ENCODE measurements at places on chromosomes 3 and 15.

DNA sequence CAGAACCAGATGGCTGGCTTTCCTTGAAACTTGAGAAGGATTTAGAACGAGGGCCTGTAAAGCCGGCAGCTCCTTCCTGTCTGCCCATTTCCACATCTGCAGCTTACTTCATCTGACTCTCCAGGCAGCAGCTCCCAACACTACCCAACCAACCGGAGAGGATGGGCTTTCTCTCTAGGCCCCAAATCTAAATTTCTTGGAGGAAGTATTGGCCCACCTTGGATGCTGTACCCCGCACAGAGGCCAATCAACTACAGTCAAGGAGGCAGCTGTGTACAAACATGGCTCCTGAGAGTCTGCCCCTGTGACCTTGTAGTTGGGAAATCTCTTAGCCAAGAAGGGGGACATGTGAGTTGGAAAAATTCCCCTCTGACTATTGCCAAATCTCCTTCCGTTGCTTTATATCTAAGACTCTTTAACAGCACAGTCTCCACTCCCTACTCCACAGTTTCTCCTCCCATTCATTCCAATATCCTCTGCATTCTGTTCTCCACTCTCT, 8.0 kb upstream of the ACAP2 start:
- DNase-seq: no peak

DNA sequence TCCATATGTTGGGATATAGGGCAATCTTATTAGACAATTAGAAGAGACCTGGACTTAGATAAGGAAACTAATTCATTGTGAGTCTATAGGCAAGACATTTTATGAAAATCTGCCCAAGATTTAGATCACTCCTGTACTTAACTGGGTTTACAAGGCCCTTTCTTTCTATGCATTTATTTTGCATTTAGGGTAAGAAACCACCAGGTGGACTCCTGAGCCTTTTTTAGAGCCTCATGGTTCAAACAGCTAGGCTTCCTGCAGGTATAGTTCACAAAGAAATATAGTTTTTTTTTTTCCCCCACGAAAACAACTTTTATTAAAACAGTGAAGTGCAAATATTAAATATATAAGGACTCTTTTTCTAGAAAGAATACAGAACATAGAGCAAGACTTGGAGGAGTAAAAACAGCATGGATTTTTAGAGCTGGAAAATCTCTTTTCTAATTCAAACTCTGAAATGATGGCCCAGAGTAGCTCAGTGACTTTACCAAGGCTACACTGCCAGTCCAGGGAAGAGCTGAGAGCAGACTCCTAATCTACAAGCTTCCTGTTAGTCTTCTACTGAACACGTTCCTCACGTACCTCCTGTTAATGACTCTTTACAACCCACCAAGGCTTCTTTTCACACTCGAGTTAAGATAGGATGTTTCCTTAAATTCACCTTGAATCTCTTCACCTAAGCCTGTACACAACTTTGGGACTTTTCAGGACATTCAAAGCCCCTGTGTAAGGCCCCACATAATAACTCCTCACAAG, 400.9 kb upstream of the ATP11B start:
- DNase-seq: no peak

DNA sequence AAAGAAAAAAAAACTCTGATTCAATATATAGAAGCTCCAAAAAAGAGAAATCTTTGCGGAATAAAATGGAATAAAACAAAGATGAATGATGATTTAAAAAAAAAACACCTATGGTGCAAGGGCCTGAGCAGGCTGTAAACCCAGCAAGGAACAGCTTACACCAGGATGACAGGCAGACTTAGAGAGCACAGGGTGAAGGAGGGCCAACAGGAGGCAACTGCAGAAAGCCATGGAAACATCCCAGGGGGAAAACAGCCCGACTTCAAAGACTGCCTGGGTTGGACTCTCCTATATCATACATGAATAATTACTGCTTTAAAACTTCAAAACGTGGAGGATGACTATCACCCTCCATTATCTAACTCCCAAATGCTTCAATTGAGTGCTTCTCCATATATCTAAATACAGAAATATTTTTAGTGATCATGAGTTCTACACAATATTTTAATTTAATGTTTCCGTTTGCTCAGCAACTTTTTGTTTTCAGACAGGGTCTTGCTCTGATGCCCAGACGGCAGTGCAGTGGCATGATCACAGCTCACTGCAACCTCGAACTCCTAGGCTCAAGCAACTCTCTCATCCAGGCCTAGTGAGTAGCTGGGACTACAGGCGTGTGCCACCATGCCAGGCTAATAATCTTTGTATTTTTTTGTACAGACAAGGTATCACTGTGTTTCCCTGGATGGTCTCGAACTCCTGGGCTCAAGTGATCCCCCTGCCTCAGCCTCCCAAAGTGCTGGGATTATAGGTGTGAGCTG, 456.2 kb downstream of the TBL1XR1 start:
- DNase-seq: no peak

- DNase-seq: no peak
Observed at GRCh38 chr15:70632491-70633102, 130.8 kb downstream of the UACA start.

DNA sequence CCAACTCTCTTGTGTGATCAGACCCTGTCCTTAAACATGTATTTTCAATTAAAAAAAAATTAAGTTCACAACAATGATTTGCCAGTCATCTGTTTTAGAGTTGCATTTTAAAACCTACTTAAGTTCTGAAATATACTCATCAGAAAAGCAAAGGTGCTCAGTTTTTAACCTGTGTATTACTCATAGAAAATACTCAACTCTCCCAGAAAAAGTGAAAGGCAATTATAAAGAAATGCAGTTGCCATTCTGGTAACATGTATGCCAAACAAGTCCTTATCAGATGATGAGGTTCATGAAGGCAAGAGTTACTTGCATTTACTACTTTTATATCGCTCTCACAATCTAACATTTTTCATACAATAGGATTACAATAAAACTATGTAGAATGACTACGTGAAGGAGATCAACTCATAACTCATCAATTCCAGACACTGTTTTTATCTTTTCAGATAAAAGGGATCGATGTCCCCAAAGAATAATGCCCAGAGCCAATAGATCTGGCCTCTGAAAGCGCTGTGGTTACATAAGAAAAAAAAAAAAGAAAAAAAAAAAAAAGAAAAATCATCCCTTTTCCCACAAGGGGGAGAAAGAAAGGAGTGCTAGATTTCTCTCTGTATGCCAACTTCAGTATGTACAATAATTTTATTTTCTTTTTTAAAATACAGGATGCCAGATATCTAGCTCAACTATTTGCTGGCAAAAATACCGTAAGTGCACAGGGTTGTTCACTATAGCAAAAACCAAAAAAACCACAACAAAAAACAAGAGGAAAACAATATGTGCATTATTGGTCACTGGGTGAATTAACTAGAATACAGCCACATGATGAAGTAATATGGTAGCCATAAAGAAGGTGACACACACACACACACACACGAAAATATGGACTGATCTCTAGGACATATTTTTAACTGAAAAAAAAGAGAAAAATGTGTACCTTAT, 137.4 kb downstream of the NR1I2 start:
- DNase-seq: no peak

GRCh38 chr15:63261311-63261710, 16.1 kb upstream of the APH1B start:
- DNase-seq: no peak

GRCh38 chr15:33580526-33580925, 269.8 kb downstream of the RYR3 start:
- no peak for DNase-seq

- DNase-seq: no peak
Observed at GRCh38 chr15:47587940-47588802, 129.1 kb upstream of the SEMA6D start.

- DNase-seq: no peak
Observed at GRCh38 chr3:178950676-178951075, 120.9 kb downstream of the ZMAT3 start.

DNA sequence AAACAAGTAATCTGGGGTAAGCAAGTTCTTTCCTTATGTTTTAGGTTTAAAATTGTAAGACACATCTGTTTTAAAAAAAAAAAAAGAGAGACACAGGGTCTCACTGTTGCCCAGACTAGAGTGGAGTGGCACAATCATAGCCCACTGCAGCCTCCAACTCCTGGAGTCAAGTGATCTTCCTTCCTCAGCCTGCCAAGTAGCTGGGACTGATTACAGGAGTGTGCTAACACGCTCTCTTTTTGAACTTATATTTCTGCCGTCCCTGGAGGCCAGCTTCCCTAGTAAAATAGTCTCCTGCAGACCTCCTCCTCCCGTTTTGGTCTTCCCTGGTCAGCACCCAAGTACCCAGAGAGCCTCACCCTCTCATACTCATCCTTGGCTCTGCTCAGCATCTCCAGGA, 35.5 kb downstream of the DCP1A start:
- no peak for DNase-seq

DNA sequence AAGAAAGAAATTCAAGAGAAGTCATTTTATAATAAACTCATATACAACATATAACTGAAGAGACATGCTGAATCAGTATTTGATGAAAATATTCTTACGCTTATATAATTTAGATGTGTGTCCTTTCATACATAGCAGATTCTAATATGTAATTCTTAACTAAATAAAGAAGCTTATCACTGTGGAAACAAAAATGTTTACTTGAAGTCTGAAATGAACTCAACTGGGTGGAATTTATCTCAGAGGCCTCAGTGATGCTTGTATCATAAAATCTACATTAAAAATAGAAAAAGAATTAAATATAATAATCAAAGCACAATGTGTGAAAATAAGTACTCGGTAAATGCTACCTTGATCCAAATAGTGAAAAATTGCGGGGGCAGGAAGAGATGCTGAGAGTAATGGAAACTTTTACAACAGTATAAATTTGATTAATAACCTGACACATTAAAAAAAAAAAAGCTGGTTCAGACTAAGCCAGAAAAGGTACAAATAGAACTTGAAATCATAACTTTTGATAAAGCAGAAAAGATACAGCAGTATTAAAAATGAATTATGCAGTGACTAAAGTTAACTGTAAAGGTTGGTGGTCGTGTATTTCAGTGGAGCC, 12.0 kb upstream of the CBLB start:
- no peak for DNase-seq

DNA sequence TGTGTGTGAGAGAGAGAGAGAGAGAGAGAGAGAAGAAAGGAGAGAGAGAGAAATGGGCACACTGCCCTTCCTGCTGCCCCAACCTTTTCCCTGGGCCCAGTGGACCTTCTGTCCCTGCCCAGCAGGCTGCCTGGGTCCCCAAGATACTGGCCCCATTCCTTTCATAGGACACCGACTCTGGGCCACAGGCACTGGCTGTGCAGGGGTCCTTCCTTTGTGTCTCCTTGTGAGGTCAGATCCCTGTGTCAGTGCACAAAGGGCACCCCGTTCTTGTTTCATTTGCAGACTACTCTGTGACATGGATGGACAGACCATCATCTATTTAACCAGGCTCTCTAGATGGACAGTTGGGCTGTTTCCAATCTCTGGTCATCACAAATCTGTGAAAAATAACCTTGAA, 21.3 kb upstream of the KLF13 start:
- DNase-seq: no peak

DNA sequence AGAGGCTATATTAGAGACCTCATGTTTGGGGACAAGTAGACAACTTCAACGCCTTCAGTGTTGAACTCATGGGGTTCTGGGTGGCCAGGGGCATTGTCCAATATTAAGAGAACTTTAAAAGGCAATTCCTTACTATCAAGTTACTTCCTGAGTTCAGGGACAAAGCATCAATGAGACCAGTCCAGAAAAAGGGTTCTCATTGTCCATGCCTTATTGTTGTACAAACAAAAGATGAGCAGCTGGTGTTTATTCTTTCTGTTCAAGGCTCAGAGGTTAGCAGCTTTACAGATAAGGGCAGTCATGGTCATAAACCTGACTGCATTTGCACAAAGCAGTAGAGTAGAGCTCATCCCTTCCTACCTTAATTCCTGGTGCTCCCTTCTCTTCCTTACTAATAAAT, 18.5 kb upstream of the PDHB start:
- no peak for DNase-seq

DNA sequence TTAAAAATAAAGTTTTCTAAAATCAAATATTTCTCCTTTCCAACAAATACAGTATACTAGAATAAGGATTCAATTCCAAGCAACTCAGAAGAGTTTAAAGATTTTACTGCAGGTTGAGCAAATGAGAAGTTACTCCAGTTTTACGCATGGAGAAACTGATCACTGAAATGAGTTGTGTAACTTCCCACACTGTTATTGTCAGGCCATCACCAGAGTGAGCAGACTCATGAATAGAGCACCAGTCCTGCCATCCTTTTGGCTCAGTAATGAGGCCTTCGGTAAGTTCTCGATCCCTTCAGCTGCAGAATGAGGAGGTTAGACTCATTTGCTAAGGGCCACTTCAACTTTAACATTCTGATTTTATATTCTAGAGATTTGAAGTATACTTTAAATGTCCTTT, 48.1 kb downstream of the OSBPL10 start:
- no peak for DNase-seq

GRCh38 chr3:126475413-126476114, at the start of gene ZXDC:
ZXDC (minus strand) TSS chr3:126475891; CDS start chr3:126475865, 26 bp downstream.
- DNase-seq: peak; percentile 100

- no peak for DNase-seq
Observed at GRCh38 chr3:135260025-135260424, 465.0 kb downstream of the EPHB1 start.

GRCh38 chr3:64798316-64798715, 110.5 kb upstream of the ADAMTS9 start:
- no peak for DNase-seq

DNA sequence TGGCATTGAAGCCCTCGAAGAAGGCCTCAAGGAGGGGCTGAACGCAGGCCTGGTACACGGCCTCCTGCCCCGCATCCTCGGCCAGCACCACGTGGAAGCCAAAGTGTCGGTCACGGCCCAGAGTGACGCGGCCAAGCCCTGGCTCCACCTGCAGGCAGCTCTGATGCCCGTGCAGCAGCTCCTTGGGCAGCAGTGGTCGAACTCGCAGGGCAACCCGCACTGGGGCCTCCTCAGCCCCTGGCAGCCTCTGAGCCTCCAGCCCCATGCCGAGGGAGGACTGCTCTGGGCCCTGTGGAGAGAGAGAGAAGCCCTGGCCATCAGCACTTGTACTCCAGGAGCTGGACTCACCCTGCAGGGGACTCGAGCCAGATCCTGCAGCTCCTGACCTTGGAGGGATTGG, 2.6 kb downstream of the KIF7 start:
- DNase-seq: no peak

DNA sequence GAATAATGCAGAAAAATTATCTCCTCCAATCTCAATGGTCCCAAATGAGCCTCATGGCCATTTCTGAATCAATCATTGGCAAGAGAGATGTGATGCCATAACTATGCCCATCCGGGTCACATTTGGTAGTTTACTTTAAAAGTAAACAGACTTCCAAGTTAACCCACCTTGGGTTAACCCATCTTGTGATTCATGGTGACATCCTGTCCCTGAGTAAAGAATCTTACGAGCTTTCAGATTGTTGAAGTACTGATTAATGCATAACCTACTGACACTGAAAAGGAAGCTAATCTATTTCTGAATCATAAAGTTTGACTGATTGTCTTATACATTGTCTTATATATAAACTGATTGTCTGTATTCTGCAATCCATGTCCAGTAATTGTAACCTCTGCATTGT, 467.2 kb upstream of the AGTR1 start:
- DNase-seq: no peak

GRCh38 chr15:100098705-100099104, 243.1 kb downstream of the ADAMTS17 start:
- no peak for DNase-seq

GRCh38 chr3:115571413-115571812, 51.9 kb upstream of the GAP43 start:
- no peak for DNase-seq

- no peak for DNase-seq
Observed at GRCh38 chr3:26799679-26800317, 177.2 kb downstream of the LRRC3B start.

GRCh38 chr15:41876007-41876406, 17.8 kb downstream of the SPTBN5 start:
- DNase-seq: no peak

Data from GM12891 (cell line).